ENCODE measurements at places on chromosomes 3 and 15. TPM values are rescaled to one million over a fixed set of nuclear protein-coding genes. Genes with fewer than 3 reads are reported as not detected.

GRCh38 chr3:190252080-190252479 lies 70.2 kb downstream of the CLDN1 start:
- DNase-seq: no peak
- H3K27ac ChIP-seq: no peak overlapping the region
- H3K4me1 ChIP-seq: no peaks in the 10 kb centered on the region
- no peaks in the 10 kb centered on the region for H3K27me3 ChIP-seq

- no peaks in the 10 kb centered on the region for H3K36me3 ChIP-seq
- no peak for DNase-seq
- H3K4me3 ChIP-seq: no peak overlapping the region
- H3K4me1 ChIP-seq: no peaks in the 10 kb centered on the region
These were observed 527.4 kb downstream of the SI start for GRCh38 chr3:164550857-164551256.

GRCh38 chr15:65551183-65551582 lies 20.9 kb downstream of the HACD3 start:
- H3K4me3 ChIP-seq: no peak overlapping the region
- H3K4me1 ChIP-seq: no peaks in the 10 kb centered on the region
- H3K27ac ChIP-seq: no peak overlapping the region
- no peak for DNase-seq
- H3K36me3 ChIP-seq: peaks cover 16% of the 10 kb centered on the region
- no peaks in the 10 kb centered on the region for H3K27me3 ChIP-seq

GRCh38 chr15:76983590-76984375 lies 11.1 kb upstream of the PSTPIP1 start:
- H3K4me3 ChIP-seq: no peak overlapping the region
- H3K27ac ChIP-seq: peak overlapping the region; percentile 67
- no peaks in the 10 kb centered on the region for H3K36me3 ChIP-seq
- DNase-seq: no peak

DNA sequence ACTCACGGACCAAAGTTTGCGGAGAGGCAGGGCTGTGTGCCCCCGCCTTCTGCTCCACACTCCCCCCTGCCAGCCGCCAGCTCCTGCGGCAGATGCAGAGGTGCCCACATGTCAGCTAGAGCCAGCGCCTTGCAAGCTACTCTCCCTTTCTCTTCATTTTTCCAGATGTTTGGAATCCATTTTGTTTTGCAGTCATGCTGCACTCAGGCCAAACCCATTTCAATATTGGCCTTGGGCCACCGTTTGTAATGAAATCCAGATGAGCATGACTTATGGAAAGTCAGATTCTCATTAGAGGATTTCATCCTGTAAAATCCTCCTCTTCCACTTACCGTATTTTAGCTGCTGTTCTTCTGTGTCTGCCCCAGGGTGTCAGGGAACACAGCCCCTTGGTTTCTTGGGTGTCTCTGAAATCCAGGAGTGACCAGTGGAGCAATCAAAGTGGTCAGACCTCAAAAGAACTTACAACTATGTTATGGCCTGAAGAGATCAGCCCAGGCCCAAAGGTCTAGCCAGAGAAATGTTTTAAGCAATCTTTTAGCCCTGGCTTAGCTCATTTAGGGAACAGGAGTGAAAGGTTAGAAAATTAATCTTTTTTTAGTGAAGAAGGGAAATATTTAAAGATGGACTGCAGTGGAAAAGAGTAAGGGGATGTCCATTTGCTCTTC lies 65.8 kb downstream of the AAGAB start:
- DNase-seq: no peak
- H3K36me3 ChIP-seq: peaks cover 75% of the 10 kb centered on the region
- peaks cover 38% of the 10 kb centered on the region for H3K4me1 ChIP-seq
- H3K27me3 ChIP-seq: no peaks in the 10 kb centered on the region
- H3K4me3 ChIP-seq: no peak overlapping the region

DNA sequence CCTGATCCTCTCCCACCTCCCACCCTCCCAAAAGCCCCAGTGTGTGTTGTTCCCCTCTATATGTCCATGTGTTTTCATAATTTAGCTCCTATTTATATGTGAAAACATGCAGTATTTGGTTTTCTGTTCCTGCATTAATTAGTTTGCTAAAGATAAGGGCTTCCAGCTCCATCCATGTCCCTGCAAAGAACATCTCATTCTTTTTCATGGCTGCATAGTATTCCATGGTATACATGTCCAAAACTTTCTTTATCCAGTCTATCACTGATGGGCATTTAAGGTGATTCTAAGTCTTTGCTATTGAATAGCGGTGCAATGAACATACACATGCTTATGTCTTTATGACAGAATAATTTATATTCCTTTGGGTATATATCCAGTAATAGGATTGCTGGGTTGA lies 53.4 kb downstream of the DCBLD2 start:
- no peaks in the 10 kb centered on the region for H3K4me1 ChIP-seq
- no peak for DNase-seq
- no peak overlapping the region for H3K4me3 ChIP-seq
- no peak overlapping the region for H3K27ac ChIP-seq
- no peaks in the 10 kb centered on the region for H3K27me3 ChIP-seq
- no peaks in the 10 kb centered on the region for H3K36me3 ChIP-seq

Gene PP2D1
- not detected for total RNA-seq
